ENCODE measurements at places on chromosomes 1 and 21. TPM values are rescaled to one million over a fixed set of nuclear protein-coding genes. Genes with fewer than 3 reads are reported as not detected.

The CAPN8 gene
- under 0.01 TPM for total RNA-seq

The G0S2 gene
- total RNA-seq = 301 TPM

The S100A1 gene
- not detected for total RNA-seq

The MAST2 gene
- 16.9 TPM for total RNA-seq

The WNT3A gene
- total RNA-seq = not detected

The COL6A2 gene
- total RNA-seq = 12.6 TPM

The NBPF10 gene
- total RNA-seq = 1.3 TPM

The SLC6A9 gene
- 13.4 TPM for total RNA-seq

The LCK gene
- not detected for total RNA-seq

The SLC35F3 gene
- 0.79 TPM for total RNA-seq
